ENCODE measurements at places on chromosomes 13 and 19.

DNA sequence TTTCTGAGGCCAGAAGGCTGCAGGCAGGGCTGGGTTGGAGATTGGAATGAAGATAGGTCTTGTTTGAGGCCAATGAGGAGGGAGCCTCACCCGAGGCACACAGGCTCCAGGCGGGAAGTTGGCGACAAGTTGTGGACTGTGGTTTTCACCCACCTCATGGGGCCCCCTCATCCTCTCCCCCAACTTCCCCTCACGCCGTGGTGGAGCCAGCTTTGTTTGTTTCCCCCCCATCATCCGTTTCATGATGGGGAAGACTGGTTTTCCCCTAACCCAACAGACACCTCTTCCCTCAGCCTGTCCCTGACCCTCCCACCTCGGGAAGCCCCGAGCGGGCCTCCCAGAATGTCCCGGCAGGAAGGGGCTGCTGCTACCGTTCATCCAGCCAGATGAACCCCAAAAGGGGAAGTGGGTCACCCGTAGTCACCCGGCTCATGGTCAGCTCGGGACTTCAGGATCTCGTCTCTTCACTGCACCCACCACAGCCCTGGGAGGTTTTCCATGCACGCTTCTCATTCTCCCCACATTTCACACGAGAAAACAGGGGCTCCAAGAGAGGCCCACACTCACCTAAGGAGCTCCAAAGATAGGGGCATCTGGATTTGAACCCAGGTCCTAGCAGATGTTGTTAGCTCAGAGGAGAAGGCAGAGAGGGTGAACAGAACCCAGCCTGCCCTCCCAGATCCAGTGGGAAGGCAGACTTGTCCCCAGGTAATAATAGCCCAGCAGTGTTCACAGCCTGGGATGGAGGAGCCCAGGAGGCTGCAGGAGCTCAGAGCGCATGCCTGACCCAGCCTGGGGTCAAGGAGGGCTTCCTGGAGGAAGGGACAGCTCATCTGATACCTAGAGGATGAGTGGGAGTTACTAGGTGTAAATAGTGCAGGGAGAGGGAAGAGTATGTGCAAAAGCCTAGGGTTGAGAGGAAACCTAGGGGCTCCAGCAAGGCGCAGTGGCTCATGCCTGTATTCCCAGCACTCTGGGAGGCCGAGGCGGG, 23.5 kb downstream of the CEACAM16 start:
- DNase-seq = peak; percentile 54

- no peak for DNase-seq
These were observed 42.9 kb downstream of the WASF3 start for GRCh38 chr13:26600343-26600742.

DNA sequence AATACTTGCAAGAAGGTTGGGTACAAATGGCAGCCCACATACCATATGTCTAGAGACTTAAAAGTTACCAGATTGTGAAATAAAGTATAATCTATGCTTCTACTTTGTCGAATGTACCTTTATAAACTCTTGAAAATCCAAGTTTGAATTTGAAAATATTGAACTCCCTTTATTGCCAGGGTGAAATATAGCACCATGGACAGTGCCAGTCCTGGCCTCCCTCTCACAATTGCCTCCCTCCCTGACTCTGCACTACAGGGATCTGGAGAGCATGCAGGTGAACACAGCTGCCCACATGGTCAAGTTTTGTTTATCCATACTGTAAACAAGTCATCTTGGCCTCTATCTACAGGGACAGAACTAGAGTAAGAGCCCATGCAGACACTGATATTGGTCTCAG, 394.1 kb upstream of the SLITRK6 start:
- no peak for DNase-seq

DNA sequence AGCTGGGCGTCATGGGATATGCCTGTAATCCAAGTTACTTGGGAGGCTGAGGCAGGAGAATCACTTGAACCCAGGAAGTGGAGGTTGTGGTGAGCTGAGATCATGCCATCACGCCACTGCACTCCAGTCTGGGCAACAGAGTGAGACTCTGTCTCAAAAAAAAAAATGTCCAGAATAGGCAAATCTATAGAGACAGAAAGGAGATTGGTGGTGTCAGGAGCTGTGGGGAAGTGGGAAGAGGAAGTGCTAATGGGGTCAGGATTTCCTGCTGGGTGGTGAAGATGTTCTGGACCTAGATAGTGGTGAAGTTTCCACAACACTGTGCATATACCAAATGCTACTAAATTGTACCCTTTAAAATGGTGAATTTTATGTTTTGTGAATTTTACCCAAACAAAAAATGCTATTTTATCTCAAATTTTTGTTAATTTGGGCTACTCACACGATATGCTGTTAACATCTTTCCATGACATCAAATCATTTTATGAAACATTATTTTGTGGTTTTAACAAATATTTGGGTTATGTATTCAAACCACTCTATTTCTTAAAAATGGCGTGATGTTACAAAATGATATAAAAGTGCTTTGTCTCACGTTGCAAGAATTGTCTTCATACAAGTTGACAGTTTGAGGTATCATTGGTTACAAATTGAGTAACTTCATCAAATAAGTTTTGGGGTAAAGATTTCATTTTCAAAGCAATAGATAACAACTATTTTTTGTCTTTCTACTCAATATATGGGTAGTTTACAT, 7.4 kb upstream of the CYP4F3 start:
- DNase-seq = no peak

DNA sequence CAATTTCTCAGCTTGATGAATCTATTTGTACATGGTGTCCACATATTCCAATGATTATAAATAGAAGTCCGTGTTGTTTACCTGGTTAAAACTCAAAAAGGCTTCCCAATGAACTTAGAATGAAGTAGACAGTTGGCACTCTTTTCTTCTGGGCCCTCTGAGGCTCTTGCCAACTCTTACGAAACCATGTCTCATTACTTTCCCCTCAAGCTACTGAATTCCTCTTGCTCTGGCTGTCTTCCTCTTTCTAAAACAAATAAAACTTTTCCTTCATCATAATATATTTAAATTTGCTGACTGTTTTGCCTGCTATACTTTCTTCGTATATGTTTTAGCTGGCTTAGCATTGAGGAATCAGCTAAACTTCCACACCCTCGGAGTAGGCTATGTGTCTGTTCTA, 139.7 kb downstream of the SLITRK6 start:
- DNase-seq = no peak

DNA sequence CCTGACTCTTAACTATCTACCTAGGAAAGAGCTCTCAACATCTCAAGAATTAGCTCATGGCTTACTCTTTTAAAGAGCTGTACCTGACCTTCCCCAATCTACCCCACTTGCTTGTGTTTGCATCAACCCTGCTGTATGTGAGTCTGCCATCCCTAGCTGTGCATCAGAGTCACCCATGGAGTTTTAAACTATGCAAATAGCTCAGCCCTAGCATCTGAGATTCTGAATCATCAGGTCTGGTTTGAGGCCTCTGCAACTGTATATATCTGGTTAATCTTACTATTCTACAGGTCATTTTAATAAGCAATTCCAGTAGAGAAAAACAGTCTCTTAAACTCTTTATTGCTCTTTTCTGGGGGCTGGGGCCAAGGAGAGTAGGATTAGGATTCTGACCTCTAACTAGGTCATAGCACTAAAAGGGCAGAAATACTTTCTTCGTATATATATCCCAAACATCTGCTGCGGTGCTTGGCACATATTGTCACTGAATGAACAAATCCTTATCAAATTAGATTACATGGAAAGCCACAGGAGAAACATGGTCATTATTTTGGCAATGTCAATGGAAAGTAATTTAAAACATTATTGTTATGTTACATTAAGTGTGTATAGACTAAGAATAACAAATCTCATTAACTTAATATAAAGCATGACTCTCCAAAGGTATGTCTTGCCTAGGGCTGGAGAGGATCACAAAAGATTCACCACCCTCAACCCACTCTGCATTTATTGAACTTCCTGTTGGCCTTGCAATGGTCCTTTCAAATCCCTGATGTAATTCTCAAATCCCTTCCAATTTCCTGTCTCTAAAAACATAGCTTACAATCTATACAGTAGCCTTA, 232.2 kb downstream of the DACH1 start:
- no peak for DNase-seq

- peak; percentile 95 for DNase-seq
These were observed 3.8 kb downstream of the PPP1R12C start for GRCh38 chr19:55113570-55114039.

GRCh38 chr13:30408319-30409101, 13.8 kb upstream of the UBE2L5 start:
- peak; percentile 96 for DNase-seq

- DNase-seq = peak; percentile 16
These were observed at the start of gene TMEM91 for GRCh38 chr19:41376241-41376997. Gene TMEM91, plus strand, starts transcription at chr19:41376533. Its CDS starts 1,777 bp downstream, at chr19:41378310.

- DNase-seq = no peak
These were observed 228.7 kb downstream of the KCNRG start for GRCh38 chr13:50243931-50244330.

GRCh38 chr19:30857966-30858490, 485.8 kb downstream of the ZNF536 start:
- no peak for DNase-seq

DNA sequence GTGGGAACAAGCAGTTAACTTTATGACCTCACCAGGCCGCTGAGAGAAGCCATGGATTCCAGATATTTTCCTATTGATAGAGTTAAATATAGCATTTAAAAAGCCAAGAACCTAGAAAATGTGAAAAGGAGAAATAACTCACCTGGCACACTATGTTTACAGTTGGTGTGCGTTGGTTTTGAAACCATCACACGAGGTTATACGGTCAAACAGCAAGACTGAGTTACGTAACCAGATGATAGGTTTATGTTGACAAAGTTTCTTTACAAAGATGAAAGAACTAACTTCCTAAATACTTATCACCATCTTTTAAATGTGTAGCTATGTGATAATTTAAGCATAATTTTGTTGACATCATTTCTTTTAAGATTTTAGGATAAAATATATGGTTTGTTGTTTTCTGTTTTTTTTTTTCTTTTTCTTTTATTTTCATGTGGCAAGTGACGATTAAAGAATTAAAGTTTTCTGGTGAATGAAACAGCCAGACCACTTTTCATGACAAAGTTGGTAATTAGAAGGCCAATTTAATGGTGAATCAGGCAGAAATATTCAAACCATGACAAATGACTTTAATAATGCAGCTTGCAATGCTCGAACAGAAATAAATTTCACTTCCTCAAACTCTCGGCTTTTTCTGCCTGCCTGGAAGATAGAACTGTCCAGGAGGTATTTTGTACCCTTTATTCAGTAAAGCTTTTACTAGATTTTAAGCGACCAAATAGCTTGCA, 339.1 kb upstream of the OBI1 start:
- no peak for DNase-seq

DNA sequence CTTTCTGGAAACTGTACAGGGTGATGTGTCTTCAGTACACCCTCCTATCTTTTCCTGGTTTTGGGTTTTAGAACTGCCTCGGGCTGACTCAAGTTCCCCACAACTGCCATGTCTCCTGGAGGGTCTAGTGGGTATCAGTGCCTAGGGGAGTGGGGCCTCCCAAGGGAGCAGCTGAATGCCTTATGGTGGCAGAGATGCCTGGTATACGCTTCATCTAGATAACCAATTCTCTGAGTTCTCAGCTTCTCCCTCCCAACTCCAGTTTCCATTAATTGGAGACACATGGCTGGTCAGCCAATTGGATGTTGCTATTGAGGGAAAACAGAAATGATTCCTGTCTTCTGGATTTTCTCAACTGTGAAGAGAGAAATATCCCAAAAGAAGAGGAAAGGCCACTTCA, 12.8 kb downstream of the ZNF439 start:
- no peak for DNase-seq

DNA sequence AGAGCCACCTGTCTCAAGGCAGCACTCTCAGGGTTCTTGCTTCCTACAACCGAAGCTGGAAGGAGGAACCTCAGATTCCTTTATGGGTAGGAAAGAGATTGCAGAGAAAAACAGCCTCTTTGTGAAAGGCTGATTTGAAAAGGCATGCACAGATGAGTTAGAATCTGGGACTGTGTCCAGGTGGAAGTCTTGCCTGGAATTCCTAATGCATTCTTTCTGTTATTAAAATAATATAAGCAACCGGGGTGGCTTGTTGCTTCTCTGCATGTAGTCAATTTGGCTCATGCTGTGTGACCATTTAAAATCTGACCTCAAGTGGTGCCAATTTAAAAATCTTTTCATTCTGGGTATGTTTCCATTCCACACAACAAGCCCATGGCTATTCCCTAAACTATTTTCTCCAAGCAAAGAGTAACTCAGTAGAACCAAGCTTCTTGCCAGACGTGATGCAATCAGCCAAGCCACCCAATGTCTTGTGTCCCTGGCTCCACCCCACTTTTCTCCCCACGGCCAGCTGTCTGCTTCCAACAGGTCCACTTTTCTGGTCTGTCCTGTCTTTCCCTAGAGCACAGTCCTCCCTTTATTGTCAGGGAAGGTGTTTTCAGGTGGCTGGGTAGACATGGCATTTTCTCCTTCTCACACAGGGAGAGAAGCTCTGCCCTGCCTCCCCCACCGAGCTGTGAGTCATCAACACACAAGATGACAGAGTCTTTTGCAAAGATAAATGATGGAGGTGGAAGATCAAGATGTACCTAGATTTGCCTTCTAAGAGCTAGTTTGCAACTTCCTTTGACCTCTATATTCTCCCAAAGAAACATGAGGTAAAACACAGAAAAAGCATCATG, 394.3 kb downstream of the FOXO1 start:
- peak; percentile 60 for DNase-seq

- peak; percentile 11 for DNase-seq
These were observed 11.5 kb downstream of the CIB3 start for GRCh38 chr19:16161840-16162239.

DNA sequence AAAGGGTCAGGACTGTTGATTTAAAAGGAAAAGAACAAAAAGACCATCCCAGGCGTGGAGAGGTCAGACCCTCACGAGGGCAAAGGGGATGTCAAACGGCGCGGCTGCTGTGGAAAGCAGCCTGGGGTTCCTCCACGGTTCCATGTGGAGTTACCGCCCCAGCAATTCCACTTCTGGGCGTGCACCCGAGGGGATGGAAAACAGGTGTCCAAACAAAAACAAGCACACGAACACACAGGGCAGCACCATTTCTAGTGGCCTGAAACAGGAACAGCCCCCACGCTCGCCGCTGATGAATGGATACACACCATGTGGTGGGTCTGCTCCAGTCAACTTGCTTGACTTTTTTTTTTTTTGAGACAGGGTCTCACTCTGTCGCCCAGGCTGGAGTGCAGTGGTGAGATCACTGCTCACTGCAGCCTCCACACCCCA, 11.2 kb downstream of the AP3D1 start:
- DNase-seq = no peak

DNA sequence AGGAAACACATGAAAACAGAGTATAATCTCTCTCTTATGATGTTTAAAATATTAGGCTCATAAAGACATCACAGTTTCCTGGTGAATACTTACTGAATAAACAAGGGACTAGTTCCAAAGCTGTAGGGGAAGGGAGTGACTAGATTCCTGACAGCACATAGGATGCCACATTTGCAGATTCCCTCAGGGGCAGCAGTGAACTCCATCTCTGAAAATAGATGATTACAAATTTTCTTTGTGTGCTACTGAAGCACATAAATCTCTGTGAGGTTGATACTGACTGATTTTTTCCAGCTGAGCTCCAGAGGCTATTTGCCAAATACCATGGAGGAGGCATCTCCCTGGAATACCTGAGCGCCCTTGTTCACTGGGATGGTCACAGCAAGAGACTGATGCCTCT, 77.3 kb downstream of the FGF9 start:
- no peak for DNase-seq

GRCh38 chr13:94683409-94683808, 28.9 kb downstream of the SOX21 start:
- DNase-seq = no peak

- no peak for DNase-seq
These were observed 47.6 kb downstream of the CHST8 start for GRCh38 chr19:33669376-33669775.

GRCh38 chr13:100115693-100116254, 26.9 kb downstream of the PCCA start:
- DNase-seq = no peak
